T-helper 22 cell (primary cell): ENCODE measurements at places on chromosomes 13 and 19.

GRCh38 chr13:42355092-42355485 is 83.1 kb downstream of the AKAP11 start:
- DNase-seq, result peak; percentile 29

GRCh38 chr19:3984908-3985642 is at the start of gene EEF2:
Gene EEF2 (minus strand): TSS chr19:3985463. CDS start chr19:3985380, 83 bp downstream.
- DNase-seq, result peak; percentile 80

- DNase-seq, result no peak
Measured at GRCh38 chr13:100274942-100275506, 186.1 kb downstream of the PCCA start.

DNA sequence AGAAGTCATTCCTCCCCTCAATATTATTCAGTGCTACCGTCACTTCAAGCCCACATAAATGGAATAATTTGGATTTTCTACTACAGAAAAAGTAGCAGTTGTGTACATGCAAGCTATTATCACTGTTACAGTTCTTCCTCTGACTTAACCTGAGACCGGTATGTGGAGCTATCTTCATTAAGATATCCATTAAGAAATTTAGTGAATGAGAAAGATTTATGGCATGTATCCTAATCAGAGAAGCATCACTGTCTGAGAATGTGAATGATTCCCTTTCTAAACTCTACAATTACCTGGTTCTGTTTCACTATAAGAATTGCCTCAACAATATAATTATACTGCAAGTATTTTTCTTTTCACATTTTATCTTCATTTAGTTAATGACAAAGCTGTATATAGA is 278.7 kb downstream of the KLF5 start:
- DNase-seq, result no peak

- peak; percentile 62 for DNase-seq
Measured at GRCh38 chr13:43878892-43879754, at the start of gene CCDC122. Gene CCDC122 (minus strand): TSS chr13:43879740. CDS start chr13:43869376, 10,364 bp downstream.

DNA sequence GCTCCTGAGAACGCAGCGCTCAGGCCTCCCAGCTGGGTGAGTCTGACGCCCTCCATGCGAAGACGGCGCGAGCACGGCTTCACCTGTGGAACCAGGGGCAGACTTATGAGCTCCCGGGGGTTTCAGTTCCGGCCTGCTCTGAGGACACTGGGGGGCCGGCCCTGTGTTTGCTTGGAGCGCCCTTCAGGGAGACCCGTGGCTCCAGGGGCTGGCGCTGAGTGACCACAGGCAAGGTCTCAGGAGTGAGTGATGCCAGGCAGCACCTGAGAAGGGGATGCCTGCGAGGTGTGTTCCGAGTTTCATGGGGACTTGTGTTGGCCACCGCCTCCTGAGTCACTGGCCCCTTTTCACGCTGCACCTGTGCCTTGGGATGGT is 4.5 kb downstream of the MCF2L start:
- DNase-seq, result no peak

- no peak for DNase-seq
Measured at GRCh38 chr19:28483197-28483596, 729.8 kb downstream of the UQCRFS1 start.

GRCh38 chr19:14322889-14323463 is 58.3 kb upstream of the ADGRE5 start:
- no peak for DNase-seq

- DNase-seq, result no peak
Measured at GRCh38 chr19:41741244-41741554, 14.1 kb upstream of the CEACAM6 start.

DNA sequence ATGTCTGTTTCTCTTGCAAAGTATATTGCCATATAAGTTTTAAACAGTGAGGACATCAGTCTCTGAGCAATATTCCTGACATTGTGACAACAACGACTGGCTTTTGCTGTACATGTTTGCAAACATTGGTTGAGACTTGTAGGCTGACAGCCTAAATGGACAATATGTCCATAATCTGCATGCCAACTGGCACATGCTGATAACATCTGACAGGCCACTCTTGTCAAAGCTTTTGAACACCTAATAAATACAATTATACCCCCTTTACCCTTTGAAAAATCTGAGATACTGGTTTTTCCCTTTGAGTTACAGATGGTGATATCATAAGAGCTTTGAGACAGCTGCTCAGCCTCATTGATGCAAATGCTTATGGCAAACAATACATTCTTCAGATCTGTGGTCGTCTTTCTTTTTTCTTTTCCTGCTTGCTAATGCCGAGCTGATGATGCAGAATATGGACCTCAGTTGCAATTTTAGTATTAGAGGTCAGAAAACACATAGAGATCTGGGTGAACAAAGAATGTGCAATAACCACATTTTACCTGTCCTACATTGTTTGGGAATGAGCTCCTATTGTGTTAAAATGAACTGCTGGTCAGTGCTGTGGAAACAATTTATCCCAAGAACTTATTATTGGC is 114.9 kb downstream of the RFC3 start:
- DNase-seq, result no peak

- peak; percentile 65 for DNase-seq
Measured at GRCh38 chr13:114132419-114133121, at the start of gene RASA3. Gene RASA3 (minus strand): TSS chr13:114132623. CDS start chr13:114132489, 134 bp downstream.

GRCh38 chr19:40521276-40521675 is 54.5 kb downstream of the SPTBN4 start:
- no peak for DNase-seq
